ENCODE measurements at places on chromosomes 2 and 18.

DNA sequence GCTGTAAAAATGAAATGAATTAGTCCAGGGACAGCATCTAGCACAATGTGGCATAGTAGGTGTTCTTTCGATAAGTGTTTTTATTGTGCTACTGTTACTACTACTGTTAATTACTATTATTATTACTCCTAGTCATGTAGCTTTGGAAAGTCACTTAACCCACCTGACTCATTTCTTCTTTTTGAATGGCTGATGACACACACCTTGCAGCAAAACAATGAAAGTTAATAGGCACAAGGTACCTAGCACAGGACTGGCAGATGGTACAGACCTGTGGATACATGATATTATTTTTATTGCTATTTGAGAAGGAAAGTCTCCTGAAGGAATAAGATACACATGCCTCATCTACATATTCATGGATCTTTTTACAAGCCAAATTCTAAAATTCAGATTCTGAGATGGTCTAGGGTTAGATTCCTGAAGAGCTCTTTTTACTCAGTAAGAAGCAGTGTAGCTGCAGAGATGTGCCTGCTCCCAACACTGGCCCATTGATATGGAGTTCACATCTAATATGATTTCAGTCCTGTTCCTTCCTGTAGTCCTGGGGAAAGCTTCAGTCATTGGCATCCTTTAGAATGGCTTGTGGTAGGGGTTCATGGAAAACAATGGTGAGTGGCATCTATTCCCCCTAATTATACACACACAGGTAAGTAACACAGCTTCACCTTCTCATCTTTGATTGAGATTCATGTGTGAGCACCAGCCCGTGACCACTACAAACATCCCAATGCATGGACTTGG lies 7.9 kb upstream of the ERMN start:
- no peak for DNase-seq

GRCh38 chr18:51266773-51267172 lies 69.3 kb upstream of the MEX3C start:
- DNase-seq = no peak

- no peak for DNase-seq
Observed at GRCh38 chr2:125267683-125268082, 1242.6 kb downstream of the CNTNAP5 start.

DNA sequence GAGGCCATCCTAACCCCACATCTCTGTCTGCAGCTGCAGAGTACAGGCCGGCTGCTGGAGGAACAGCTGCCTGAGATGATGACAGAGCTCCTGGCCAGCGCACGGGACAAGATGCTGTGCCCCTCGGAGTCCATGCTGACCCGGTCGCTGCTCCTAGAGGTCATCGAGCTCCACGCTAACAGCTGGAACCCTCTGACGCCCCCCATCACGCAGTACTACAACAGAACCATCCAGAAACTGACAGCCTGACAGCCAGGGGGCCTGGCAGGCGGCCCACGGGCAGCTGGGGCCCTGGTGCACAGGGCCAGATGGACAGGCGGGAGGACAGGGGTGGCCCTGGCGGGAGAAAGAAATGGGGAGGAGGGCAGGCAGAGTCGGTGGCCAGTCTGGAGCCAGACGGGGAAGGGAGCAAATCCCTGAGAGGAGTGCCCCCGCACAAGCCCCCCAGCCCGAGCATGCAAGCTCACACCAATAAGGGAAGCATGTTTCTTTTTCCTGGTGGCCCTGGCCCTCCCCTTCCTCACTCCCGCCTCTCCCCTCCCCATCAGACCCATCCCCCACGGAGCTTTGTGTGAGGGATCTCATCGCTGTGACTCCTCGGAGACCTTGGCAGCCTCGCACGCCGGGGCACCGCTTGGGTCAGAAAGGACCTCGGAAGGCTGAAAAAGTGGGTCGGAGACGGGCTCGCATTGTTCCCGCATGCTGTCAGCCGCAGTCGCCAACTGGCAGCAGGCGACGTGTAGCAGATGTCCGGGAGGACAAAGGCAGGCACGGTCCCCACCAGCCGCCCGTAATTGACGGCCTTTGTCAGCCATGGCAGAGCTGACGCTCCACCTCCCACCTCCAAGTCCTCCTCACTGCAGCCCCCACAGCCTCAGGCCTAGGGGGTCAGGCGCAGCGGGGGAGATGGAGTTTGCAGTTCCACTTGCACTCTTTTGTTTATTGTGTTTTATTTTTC lies 91.2 kb downstream of the SMAD7 start:
- DNase-seq = no peak

GRCh38 chr2:158998551-158999248 lies 30.3 kb downstream of the TANC1 start:
- DNase-seq = no peak

DNA sequence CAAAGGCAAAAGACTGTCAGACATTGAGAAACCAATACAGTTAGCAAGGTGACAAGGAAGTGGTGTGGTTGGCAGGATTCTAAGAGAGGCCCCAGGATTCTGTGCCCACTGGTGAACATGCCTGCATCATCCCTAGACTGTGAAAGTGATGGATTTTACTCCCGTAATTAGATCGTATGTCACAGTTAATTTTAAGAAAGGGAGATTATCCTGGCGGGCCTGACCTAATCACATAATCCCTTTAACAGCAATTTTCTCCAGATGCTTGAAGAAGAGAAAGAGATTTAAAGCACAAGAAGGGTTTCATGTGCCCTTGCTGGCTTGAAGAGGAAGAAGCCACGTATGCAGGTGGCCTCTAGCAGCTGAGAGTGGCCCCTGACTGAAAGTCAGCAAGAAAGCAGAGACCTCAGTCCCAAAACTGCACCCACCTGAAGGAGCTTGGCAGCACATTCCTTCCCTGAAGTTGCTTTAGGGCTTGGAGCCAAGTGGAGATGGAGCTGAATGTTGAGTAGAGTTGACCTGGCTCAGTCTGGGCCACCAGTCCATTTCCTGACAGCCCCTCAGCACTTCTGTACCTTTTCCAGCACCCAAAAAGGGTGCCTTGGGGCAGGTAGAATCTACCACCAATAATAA lies 49.1 kb downstream of the GTF3C3 start:
- no peak for DNase-seq

GRCh38 chr18:42245137-42245536 lies 290.1 kb downstream of the PIK3C3 start:
- DNase-seq = no peak

All from cortex of kidney (tissue), 1 donor.